ENCODE measurements at places on chromosomes 4 and X. TPM values are rescaled to one million over a fixed set of nuclear protein-coding genes. Genes with fewer than 3 reads are reported as not detected.

Gene ABLIM2
- polyA plus RNA-seq = 18.5 TPM

Gene CTAG1B
- polyA plus RNA-seq = not detected

Gene JADE3
- polyA plus RNA-seq = 5.5 TPM

GRCh38 chr4:180335566-180335965 lies 1907.6 kb upstream of the TENM3 start:
- DNase-seq = no peak

DNA sequence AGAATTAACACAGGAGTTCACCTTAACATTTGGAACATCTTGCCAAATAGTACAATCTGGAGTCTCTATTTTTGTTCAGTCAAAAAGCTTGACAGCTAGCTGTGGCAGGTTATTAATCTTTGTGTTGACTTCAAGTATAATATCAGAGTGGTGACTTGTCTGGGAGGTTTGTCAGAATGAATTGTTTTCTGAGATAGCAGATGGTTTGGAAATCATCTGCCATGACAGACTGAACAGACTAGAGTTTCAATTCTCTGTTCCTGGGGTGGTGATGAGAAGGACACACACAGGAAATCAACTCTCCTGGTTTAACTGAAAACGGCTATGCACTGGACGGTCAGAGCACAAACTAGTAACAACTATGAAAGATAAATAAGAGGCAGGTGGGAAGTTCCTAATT lies 203.3 kb upstream of the EMCN start:
- DNase-seq = no peak

Measured in muscle of arm (tissue), 14 donors.